ENCODE measurements at places on chromosomes 5 and 9.

DNA sequence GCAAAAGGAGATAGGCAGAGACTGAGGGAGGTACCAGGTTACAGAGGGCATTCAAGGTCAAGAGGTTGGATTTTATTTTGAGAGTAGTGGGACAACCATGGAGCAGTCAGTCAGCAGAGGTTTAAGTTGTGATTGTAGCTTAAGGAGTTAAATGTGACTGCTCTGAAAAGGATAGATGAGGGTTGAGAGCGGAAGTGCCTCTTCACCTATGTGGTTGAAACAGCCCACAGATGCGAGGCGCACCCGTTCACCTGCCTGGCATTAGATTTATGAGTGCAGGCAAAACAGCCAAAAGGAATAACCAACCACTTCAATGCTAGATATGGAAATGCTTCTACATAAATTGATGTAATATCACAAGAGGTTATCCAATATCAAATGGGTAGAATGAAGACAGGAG is 8.4 kb downstream of the ZNF474 start:
- DNase-seq, result no peak

GRCh38 chr5:160923411-160923810 is 71.4 kb upstream of the ATP10B start:
- DNase-seq, result no peak

DNA sequence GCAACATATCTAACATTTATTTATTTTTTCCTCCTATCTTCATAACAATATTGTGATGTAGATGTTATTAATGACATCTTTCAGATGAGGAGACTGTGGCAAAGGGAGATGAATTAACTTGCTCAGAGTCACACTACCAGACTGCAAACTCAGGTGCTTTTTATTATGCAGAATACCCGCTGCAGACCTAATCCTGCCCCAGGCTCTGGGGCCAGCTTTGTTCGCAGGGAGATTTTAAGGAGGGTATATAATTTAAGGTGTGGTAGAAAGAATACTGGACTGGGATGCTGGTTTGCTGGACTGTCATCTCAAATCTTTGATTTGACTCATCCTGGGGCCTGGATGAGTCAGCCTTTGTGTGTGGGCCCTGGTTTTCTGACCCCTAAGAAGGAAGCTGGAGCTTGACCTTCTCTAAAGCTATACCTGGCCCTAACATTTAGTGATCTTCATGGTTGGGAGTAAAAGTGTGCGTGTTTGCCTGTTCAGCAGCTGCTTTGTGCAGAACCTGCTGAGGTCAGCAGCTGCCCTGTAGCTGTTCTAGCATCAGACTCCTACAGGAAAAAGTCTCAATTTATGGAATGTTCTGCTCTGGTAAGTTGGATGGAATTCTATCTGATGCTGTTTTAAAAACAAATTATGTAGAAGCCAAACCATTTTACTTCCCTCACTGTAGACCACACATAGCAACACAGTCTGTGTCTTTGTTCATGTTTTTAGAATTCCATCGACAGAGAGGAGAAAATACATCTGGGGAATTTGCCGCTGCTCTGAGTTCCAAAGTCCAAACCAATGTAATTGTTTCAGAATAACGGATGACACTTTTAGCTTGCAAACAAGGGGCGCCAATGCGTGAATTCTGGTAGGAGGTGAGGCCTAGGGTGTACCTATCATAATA is 4.5 kb downstream of the SLC36A1 start:
- DNase-seq, result no peak

DNA sequence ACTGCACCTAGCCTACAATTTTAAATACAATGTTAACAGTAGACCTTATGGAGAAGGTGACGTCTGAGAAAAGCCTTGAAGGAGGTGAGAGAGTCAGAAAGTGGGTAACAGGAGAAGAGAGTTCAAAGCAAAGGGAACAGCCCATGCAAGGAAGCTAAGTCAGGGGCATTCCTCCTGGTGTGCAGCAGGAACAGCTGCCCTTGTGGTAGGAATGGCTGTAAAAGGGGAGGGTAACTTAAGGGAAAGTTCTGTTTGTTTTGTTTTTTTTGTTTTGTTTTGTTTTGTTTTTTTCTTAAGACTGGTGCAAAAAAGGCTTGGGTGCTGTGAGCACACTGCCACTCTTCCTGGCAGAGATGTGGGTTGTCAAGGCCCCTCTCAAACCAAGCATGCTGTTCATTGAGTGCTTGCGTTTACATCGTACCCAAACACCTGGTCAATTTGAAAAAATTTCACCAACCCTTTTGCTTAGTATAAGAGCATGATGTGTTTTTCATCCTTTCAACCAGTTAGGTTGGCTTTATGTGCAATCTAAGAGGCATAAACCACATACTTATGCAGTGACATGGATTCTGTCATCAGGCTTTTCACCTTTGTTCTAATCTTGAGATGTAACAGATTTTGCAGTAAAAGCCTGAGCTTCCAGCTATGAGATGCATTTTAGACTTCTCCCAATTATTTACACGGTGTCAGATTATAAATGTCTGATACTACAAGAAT is 279.7 kb downstream of the GLIS3 start:
- DNase-seq, result no peak

- DNase-seq, result no peak
Observed at GRCh38 chr5:141681695-141682641, at the start of gene ARAP3. Gene ARAP3, minus strand, starts transcription at chr5:141682230. Its CDS starts 1,744 bp downstream, at chr5:141680486.

- no peak for DNase-seq
Observed at GRCh38 chr9:76629205-76629990, 134.8 kb upstream of the PCA3 start.

- DNase-seq, result no peak
Observed at GRCh38 chr9:19379283-19379682, 753 bp downstream of the RPS6 start.

Measured in amygdala (tissue), 56 donors.